CD8-positive, alpha-beta memory T cell (primary cell): ENCODE measurements at places on chromosomes 13 and 19. TPM values are rescaled to one million over a fixed set of nuclear protein-coding genes. Genes with fewer than 3 reads are reported as not detected.

- no peaks in the 10 kb centered on the region for H3K27me3 ChIP-seq
- DNase-seq = no peak
- H3K4me3 ChIP-seq = no peak overlapping the region
- H3K4me1 ChIP-seq = no peaks in the 10 kb centered on the region
- H3K36me3 ChIP-seq = no peaks in the 10 kb centered on the region
- no peak overlapping the region for H3K27ac ChIP-seq
Observed at GRCh38 chr13:93017493-93018112, 209.0 kb upstream of the GPC6 start.

Gene NAT14
- 27.5 TPM for total RNA-seq

DNA sequence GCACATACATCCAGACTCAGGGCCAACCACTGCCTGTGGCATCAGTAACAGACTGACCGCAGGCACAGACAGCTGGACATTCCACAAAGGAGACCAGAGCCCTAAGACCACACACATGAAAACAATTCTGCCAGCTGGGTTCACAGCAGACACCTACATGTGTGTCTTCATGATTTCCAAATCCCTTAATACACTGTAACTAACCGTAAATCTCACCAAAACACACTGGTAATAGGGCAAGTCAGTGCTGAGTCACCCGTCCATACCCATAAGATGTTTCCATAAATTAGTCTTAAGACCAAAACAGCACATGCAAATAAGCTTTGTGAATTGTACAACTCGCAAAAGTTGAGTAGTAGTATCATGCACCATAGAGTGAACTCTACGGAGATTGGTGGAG is 65.4 kb downstream of the TUBGCP3 start:
- no peak overlapping the region for H3K27ac ChIP-seq
- peaks cover 15% of the 10 kb centered on the region for H3K36me3 ChIP-seq
- no peak overlapping the region for H3K4me3 ChIP-seq
- no peak for DNase-seq
- H3K4me1 ChIP-seq = no peaks in the 10 kb centered on the region

Gene CELF5
- total RNA-seq = 0.11 TPM

- H3K4me1 ChIP-seq = no peaks in the 10 kb centered on the region
- no peaks in the 10 kb centered on the region for H3K27me3 ChIP-seq
- no peaks in the 10 kb centered on the region for H3K36me3 ChIP-seq
- H3K4me3 ChIP-seq = no peak overlapping the region
Observed at GRCh38 chr13:34513526-34513925, 428.5 kb upstream of the NBEA start.

- no peaks in the 10 kb centered on the region for H3K4me1 ChIP-seq
- no peak overlapping the region for H3K27ac ChIP-seq
- no peaks in the 10 kb centered on the region for H3K36me3 ChIP-seq
Observed at GRCh38 chr13:80939581-80939980, 598.7 kb upstream of the SPRY2 start.

Gene C19orf33
- total RNA-seq = not detected

- H3K36me3 ChIP-seq = no peaks in the 10 kb centered on the region
- no peak overlapping the region for H3K4me3 ChIP-seq
- no peak for DNase-seq
Observed at GRCh38 chr13:104616990-104617389, 1550.8 kb upstream of the SLC10A2 start.

DNA sequence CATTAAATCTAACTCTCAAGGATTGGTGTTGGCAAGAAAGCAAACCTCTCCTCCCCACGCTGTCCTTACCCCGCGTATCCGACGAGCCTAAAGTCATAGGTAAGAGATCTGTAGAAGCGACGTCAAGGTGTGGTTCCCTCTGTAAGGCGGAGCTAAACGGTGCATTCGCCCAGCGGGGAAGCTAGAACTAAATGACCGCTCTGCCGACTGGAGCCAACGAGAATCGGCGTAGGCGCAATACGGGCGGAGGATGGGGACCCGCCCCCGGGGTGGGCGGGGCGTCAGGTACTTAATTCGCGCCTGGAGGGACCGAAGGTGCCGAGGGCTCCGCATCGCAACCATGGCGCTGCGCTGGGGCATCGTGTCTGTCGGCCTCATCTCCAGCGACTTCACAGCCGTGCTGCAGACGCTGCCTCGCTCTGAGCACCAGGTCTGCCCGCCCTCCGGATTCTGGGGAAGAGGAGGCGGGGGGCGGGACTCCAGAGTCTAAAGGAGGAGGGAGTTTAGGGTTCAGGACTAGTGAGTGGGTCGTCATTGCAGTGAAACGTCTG is at the start of gene DHDH:
DHDH (plus strand) TSS at position 318 of the 551 bp plus-strand sequence; CDS start at position 341, 23 bp downstream.
- H3K4me3 ChIP-seq = peak within 1 kb of the TSS; percentile 45
- DNase-seq = peak; percentile 79
- H3K4me1 ChIP-seq = peaks cover 12% of the 10 kb centered on the region
- no peaks in the 10 kb centered on the region for H3K36me3 ChIP-seq
- peak within 1 kb of the TSS; percentile 18 for H3K27ac ChIP-seq
- no peaks in the 10 kb centered on the region for H3K27me3 ChIP-seq

Gene CEACAM16
- not detected for total RNA-seq

Gene MBD3L3
- not detected for total RNA-seq

GRCh38 chr13:21670006-21670882 is 629 bp upstream of the FGF9 start:
- DNase-seq = peak; percentile 60
- no peaks in the 10 kb centered on the region for H3K36me3 ChIP-seq
- H3K27me3 ChIP-seq = peaks cover 6% of the 10 kb centered on the region
- peak overlapping the region; percentile 98 for H3K4me3 ChIP-seq
- peak overlapping the region; percentile 22 for H3K27ac ChIP-seq

Gene ACP4
- total RNA-seq = not detected

- H3K36me3 ChIP-seq = no peaks in the 10 kb centered on the region
- no peaks in the 10 kb centered on the region for H3K4me1 ChIP-seq
- no peak overlapping the region for H3K27ac ChIP-seq
Observed at GRCh38 chr13:84927442-84928169, 871.6 kb downstream of the SLITRK6 start.

GRCh38 chr13:63546524-63546923 is 2130.9 kb upstream of the PCDH20 start:
- DNase-seq = no peak
- no peaks in the 10 kb centered on the region for H3K4me1 ChIP-seq
- H3K36me3 ChIP-seq = no peaks in the 10 kb centered on the region
- H3K27me3 ChIP-seq = no peaks in the 10 kb centered on the region

- no peak overlapping the region for H3K27ac ChIP-seq
- no peaks in the 10 kb centered on the region for H3K27me3 ChIP-seq
- no peak for DNase-seq
- no peaks in the 10 kb centered on the region for H3K36me3 ChIP-seq
- H3K4me1 ChIP-seq = no peaks in the 10 kb centered on the region
Observed at GRCh38 chr13:103876571-103876970, 810.4 kb upstream of the SLC10A2 start.

- H3K27me3 ChIP-seq = no peaks in the 10 kb centered on the region
- H3K36me3 ChIP-seq = no peaks in the 10 kb centered on the region
- no peak overlapping the region for H3K27ac ChIP-seq
- no peak overlapping the region for H3K4me3 ChIP-seq
- DNase-seq = no peak
Observed at GRCh38 chr13:93147298-93147645, 79.3 kb upstream of the GPC6 start.

DNA sequence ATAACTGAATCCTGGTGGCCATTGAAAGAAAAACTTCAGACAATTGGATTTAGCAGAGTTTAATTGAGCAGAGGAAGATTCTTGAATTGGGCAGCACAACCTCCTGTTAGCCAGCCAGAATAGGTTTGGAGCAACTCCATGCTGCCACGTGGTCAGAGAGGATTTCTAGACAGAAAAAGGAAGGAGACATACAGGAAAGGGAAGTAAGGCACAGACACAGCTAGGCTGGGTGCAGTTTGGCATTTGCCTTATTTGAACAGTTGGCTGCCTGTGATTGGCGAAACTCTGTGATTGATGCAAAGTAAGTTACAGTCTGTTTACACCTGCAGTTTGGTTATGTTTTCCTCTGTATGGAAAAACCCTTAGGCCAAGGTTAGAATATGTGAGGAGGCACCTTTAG is 85.8 kb upstream of the SPATA13 start:
- peaks cover 3% of the 10 kb centered on the region for H3K27me3 ChIP-seq
- no peaks in the 10 kb centered on the region for H3K4me1 ChIP-seq
- no peaks in the 10 kb centered on the region for H3K36me3 ChIP-seq
- no peak overlapping the region for H3K27ac ChIP-seq
- no peak for DNase-seq

DNA sequence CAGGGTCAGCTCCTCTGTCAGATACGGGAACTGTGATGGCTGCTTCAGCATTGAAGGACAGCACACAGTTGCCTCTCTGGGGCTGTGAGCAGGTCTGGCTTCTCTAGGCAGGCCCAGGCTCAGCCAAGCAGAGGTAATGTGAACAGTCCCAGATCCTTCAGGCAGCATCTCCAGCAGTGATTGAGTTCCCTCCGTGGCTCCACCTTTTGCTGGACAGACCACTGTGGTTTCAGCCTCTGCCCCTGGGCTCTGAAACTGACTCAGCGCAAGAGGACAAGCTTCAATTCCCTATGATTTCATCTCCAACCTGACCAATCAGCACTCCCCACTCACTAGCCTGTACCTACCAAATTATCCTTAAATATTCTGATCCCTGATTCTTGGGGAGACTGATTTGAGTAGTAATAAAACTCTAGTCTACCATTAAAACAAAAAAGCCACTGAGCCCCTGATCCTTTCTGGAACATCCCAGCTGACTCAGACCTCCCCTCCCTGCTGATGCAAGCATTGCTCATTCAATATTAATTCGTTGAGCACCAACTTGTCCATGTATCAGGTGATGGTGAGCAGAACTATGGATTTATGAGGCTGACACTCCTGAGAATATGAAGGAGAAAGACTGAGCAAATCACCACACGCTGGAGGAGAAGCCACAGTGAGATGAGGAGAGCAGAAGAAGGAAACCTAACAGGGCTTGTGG is 16.7 kb downstream of the GSX1 start:
- H3K27ac ChIP-seq = no peak overlapping the region
- no peaks in the 10 kb centered on the region for H3K27me3 ChIP-seq
- H3K4me1 ChIP-seq = no peaks in the 10 kb centered on the region
- no peak overlapping the region for H3K4me3 ChIP-seq

DNA sequence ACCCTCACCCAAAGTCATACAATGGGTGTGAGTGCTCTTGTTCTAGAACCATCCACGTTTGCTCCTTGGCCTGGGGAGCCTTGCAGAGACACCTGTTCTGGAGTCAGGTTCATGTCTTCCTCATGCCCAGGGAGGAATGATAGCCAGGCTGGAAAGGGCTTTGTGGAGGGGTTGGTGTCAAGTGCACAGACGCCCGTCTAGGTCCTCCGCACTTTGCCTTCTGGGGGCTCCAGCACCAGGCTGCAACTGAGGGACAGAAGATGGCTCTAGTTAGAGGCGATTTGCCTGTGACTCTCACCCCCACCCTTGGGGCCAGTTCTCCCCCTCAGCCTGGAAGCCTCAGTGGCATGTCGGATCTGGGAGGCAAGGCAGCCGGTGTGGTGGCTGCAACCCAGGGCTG is 47.2 kb upstream of the ZNF536 start:
- H3K4me1 ChIP-seq = no peaks in the 10 kb centered on the region
- no peak overlapping the region for H3K27ac ChIP-seq
- H3K36me3 ChIP-seq = no peaks in the 10 kb centered on the region
- no peak overlapping the region for H3K4me3 ChIP-seq

Gene GRIK5
- total RNA-seq = 0.31 TPM
